ENCODE measurements at places on chromosomes 1 and 21.

DNA sequence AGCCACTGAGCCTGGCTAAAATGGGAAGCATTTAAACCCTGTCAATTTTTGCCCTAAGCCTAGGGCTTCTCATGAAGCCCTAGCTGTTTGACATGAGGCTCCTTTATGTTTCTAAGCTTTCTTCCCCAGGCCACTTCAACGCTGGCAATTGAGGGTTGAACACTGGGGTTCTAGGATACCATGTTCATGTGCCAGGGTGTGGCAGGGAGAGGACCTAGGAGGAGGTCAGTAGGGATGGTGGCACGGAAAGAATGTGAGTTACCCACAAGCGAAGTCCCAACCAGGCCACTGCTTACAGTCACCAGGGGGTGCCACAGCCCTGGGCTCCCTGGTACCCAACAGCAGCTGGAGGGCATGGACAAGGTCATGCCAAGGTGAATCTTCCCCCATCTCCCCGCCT lies 90.8 kb upstream of the AJAP1 start:
- DNase-seq, result no peak

DNA sequence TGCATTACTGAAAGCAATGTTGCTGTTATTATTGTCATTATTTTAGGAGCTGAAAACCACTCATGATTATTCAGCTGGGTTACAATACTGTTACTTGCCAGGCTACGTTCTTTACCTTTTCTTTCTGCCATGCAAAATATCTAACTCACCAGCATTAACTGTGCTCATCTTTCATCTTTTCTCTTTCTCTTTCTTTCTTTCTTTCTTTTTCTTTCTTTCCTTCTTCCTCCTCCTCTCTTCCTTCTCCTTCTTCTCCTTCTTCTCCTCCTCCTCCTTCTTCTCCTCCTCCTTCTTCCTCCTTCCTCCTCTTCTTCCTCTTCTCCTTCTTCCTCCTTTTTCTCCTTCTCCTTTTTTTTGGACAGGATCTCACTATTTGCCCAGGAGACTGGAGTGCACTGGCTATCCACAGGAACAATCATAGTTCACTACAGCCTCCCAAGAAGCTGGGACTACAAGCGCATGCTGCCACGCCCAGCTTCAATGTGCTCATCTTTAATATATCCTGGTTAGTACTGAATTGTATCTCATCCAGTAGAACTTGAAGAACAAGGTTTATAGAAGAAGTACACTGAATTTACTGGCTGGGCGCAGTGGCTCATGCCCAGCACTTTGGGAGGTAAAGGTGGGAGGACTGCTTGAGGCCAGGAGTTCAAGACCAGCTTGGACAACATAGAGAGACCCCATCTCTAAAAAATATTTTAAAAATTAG lies 6.9 kb upstream of the ZMYM4 start:
- no peak for DNase-seq

DNA sequence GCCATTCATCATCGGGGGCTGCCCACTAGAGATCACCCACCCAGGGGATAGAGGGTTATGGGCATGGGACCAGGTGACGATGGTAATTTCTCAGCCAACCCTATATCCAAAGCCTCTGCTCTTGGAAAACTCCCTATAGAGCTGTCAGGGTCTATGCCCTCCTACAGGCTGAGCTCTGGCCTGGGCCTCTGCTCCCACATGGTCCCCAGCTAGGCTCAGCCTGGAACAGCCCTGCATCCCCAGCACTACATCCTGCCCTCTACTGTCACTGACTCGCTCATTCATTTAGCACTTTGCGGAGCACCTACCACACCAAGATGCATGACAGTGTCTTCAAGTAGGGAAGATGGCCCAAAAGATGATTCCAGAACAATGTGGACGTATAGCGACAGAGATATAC lies 45.0 kb upstream of the EPS8L3 start:
- no peak for DNase-seq

DNA sequence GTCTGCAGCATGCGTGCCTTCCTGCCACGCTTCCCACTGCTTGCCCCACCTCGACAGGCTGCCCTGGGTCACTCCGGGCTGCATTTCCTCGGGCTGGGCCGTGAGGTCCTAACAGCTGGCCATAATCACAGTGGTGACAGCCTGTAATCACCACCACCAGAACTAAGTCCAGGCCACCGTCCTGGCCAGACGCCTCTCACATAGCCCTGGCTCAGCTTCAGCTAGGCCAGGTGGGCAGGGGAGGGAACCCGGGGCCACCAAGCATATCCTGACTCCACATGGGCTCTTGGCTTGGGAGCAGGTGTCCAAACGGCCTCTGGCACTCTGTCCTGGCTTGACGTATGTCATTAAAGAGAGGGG lies 229.5 kb downstream of the TRABD2B start:
- DNase-seq, result no peak

DNA sequence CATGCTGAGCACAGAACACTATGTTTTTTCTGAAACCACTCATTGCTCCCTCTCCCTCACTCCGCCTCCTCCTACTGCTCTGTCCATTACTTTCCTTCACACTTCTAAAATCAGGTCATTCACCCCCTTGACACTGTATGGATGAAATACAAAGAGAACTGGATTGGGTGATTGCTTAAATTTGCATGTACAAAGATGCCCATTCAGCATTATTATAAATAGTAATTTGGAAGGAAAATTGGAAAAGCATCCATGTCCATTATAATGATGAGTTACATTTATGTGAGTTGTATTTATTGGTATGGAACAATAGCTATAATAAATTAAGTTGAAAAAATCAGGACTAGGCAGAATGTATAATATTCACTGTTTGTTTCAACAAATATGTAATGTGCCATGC lies 83.7 kb downstream of the PLD5 start:
- no peak for DNase-seq

- no peak for DNase-seq
Observed at GRCh38 chr1:118977600-118977999, 10.5 kb downstream of the TBX15 start.

GRCh38 chr1:177248258-177248657 lies 77.5 kb downstream of the BRINP2 start:
- DNase-seq, result no peak

GRCh38 chr1:228180959-228181644 lies 15.5 kb downstream of the IBA57 start:
- DNase-seq, result no peak

- peak; percentile 91 for DNase-seq
Observed at GRCh38 chr1:52726265-52727113, at the start of gene ZYG11B. TSS of gene ZYG11B (plus strand) at chr1:52726453. CDS start at chr1:52726654, 201 bp downstream.

DNA sequence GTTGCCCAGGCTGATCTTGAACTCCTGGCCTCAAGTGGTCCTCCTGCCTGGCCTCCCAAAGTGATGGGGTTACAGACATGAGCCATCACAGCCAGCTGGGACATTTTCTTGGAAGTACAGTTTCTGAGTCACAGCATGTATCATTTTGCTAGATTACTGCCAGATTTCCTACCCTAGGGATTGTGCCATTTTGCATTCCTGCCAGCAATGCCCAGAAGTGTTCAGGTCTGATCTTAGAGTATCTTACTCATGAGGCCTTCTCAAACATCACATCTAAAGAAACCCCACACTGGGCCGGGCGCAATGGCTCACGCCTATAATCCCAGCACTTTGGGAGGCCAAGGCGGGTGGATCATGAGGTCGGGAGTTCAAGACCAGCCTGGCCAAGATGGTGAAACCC lies 10.2 kb downstream of the BMP8A start:
- no peak for DNase-seq

DNA sequence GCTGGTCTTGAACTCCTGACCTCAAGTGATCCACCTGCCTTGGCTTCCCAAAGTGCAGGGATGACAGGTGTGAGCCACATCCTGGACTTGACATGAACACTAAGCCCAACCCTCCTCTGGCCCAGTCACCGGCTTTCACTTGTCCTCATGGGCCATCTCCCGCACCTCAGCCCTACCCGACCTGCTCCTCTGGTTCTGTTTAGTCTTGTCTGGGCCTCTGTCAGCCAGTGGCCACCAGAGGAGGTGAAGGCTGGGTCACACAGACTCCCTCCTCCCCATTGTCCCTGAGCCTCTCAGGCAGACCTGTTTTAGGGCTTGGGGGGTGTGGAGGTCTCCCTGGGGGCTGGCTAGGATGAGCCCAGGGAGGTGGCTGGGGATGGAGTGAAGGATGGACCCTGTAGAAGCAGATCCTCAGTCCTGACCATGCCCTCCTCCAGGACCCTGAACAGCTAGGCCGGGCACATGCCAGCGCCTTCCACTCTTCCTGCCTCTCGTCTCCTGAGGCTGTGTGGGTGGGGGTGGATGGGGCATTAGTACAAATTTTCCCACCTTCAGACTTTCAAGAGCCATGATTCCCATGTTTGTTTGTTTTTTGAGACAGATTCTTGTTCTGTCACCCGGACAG lies 26.1 kb upstream of the UMODL1 start:
- DNase-seq, result no peak

DNA sequence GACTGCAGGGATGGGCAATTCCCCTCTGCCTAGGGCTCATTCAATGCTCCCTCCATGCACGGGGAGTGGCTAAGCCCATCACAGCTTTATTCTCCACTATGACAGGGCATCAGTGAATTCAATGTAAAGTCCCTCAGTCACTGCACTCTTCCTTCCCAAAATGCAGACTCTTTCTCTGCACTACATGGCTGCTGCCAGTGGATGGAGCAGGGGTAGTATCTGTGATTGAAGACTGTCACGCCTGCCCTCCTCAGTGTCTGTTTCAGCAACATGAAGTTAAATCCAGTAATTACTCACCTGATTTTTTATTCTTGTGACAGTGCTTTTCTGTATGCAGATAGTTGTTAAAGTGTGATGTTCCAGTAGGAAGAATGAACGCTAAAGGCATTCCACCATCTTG lies 1323.2 kb downstream of the AMY1C start:
- DNase-seq, result no peak

GRCh38 chr1:31762726-31763670 lies 1.1 kb downstream of the ADGRB2 start:
- DNase-seq, result peak; percentile 48

- DNase-seq, result peak; percentile 86
Observed at GRCh38 chr1:222546548-222547259, 1.2 kb downstream of the HHIPL2 start.

DNA sequence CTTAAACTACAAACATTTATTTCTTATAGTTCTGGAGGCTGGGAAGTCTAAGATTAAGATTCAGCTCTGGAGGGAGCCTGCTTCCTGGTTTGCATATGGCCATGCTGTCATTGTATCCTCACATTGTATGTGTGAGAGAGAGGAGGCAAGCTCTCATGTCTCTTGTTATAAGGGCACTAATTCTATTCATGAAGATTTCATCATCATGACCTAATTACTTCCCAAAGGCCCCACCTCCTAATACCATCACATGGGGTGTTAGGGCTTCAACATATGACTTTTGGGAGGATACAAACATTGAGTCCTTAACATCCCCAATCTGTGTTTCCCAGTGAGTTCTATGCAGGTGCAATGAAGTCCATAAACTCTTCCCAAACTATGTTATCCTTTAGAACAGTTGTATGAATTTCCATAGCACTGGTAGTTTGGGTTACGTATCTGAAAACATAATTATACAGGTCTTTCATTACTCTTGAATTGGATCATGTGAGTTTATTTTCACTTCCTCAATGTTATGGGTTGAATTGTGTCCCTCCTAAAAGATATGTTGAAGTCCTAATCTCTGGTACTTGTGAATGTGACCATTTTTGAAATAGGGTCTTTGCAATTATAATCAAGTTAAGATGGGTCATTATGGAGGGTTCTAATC lies 124.2 kb downstream of the RUNX1 start:
- no peak for DNase-seq
